Stimulated activated CD8-positive, alpha-beta memory T cell treated with anti-CD3 and anti-CD28 coated beads, Interleukin-12 subunit alpha, Interleukin-12 subunit beta, amount 100 ng/mL, for 4 hours (primary cell): ENCODE measurements at places on chromosomes 12 and 14.

- no peak for DNase-seq
Measured at GRCh38 chr12:47111392-47111778, 31.6 kb upstream of the AMIGO2 start.

DNA sequence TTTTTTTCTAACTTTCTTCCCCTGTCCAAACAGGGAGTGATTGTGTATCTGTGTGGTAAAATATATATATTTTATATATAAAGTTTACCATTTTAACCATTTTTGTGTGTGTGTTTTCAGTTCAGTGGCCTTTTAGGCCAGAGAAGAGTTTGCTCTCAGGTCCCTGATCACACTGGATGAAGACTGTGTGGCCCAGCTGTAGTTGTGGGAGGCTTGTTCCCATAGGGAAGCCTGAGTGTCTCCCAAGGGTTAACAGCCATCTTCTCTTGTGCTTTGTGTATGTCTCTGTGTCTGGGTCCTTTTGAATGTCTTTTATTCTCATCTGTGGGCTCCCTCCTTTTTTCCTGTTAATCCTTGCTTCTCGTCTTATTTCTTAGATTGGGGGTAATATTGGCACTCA lies 23.4 kb downstream of the CGRRF1 start:
- no peak for DNase-seq

DNA sequence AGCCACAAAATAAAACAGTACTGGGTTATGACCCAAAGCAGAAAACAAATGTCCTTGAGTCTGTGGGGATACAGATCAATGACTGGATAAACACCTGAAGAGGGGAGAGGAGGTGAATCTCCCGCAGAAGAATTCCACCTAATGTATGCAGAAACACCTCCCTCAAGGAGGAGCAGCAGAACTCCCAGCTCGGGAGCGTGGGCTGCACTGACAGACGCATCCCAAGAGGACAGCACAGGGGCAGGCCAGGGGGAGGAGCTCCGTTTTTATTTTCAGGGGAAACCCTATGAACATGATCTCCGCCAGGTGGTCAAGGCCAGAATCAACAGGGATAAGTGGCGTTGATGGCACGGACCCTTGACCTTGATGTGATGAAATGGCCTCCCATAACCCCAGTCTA lies 41.8 kb upstream of the PPP2R5C start:
- DNase-seq: no peak

- no peak for DNase-seq
Measured at GRCh38 chr12:103442182-103442555, 53.6 kb downstream of the C12orf42 start.

GRCh38 chr14:79284621-79285020 lies 926.7 kb downstream of the DIO2 start:
- no peak for DNase-seq

DNA sequence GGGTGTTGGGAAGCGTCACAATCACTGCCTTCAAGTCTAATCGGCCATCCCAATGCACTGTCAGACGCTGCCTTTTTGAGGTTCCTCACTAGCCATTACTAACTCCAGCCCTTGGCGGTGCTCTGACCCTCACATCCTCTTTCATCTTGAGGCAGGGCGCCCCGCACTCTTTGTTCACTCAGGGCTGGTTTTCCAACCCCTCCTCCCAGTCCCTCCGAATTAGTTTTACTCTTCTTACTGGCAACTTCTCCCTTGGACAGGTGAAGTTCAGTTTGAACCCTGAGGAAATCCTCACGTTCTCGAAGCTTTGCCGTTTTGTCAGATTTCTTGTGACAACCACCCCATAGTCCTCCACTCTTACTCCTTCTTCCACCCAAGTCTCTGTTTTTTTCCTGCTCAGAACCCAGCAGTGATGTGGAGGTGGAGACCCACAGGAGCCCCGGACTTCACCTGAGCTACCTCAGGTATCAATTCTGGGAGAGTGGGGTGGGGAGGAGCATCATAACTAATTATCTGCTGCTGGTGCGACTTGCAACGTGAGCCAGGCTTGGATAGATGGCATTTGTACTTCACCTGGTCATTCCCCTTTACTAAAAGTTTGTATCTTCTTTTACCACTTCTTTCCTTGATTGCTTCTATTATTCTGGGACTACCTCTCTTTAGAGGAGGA lies 757 bp downstream of the ZC3H10 start:
- DNase-seq: no peak

GRCh38 chr14:88045705-88046104 lies 40.8 kb downstream of the GPR65 start:
- DNase-seq: no peak

GRCh38 chr12:103840462-103840875 lies 565 bp downstream of the NT5DC3 start:
- DNase-seq: no peak

- DNase-seq: no peak
Measured at GRCh38 chr14:35258420-35258819, 33.8 kb upstream of the PSMA6 start.

DNA sequence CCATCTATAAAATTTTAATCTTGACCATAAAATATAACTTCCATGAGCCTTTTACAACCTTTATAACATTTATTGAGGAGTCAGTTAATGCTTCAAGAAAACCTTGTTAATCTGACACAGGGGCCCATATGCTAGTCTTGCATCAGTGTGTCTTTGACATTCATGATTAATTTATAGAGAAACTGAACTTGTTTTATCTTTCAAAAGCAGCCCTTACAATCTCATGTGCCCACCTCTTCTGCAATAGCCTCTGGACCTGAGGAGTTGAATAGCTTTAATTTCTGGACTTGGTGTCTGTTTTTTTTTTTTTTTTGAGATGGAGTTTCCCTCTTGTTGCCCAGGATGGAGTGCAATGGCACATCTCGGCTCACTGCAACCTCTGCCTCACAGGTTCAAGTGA lies 8.6 kb upstream of the LPCAT3 start:
- no peak for DNase-seq

DNA sequence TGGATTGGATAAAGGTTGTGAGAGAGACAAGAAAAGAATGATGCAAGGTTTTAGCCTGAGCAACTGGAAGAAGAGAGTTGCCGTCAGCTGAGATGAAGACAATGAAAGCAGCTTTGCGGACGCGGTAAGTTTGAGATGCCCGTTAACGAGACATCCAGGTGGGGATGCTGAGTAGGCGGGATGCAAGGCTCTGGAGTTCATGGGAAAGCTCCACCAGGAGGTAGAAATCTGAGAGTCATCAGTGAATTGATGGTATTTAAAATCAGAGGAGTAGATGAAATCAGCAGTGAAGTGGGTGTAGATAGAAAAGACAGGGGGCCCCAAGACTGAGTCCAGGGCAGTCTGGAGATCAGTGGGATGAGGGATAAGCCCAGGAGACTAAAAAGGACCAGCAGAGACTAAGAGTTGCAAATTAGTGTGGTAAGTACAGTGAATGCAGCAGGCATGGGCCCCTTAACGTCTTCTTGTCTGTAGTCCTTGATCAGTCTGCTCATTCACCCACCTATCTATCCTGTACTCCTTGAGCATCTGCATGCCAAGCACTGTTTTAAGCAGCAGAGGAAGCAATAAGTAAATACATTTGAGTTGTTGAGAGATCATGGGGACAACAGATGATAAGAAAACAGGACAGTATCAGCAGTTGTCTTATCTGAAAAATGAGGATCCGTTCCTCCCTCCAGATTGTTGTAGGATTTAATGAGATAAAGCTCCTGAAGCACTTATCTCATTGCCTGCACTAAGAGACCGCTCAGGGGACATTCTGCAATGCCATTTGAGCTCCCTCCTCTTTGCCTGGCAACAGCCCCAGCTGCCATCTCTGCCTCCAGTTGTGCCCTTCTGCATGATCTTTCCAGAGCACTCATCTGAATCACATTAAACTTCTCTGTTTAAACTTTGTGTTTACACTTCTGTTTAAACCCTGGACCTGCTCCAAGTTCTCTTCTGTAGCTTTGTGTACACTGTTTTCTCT lies 91.5 kb downstream of the APAF1 start:
- DNase-seq: no peak

GRCh38 chr14:75561013-75561432 lies 17.4 kb upstream of the FLVCR2 start:
- DNase-seq: no peak

- DNase-seq: no peak
Measured at GRCh38 chr12:75750716-75751306, 239.4 kb upstream of the KRR1 start.

DNA sequence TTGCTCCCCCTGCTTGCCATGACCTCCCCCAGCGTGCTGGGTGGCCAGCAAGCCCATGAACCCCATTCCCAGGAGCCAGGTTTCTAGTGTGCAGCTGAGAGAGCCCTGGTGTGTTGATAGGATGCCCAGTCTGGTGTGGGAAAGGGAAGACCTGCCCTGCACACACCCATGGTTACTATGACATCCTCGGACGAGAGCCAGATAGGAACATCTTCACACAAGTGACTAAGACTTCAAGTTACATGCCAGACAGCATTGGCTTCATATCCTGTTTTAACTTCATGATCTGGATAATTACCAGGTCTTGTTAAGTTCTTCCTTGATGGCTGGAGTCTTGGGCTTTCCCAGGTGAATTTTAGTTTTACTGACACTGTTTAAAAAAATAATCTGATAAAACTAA lies 196.6 kb upstream of the EGLN3 start:
- DNase-seq: no peak

DNA sequence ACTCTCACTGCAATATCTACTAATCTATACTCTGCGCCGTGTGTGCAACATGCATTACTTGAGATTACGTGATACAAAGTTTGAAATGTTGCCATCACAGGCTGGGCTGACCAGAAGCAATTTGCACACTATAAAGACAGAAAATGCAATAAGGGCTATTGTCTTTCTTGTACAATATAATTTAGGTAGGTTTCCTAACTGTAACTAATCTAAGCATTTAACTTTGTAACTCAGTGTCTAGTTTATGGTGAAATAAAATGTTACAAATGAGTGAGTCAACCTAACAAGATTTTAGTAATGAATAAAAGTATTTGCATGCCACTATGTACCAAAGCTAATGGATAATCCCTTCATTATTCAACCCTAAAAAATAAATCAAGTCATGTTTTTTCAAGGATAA lies 57.8 kb downstream of the LRP6 start:
- no peak for DNase-seq

GRCh38 chr14:79568594-79568993 lies 642.7 kb downstream of the DIO2 start:
- DNase-seq: no peak

- DNase-seq: no peak
Measured at GRCh38 chr14:61332658-61333029, 11.3 kb downstream of the PRKCH start.

DNA sequence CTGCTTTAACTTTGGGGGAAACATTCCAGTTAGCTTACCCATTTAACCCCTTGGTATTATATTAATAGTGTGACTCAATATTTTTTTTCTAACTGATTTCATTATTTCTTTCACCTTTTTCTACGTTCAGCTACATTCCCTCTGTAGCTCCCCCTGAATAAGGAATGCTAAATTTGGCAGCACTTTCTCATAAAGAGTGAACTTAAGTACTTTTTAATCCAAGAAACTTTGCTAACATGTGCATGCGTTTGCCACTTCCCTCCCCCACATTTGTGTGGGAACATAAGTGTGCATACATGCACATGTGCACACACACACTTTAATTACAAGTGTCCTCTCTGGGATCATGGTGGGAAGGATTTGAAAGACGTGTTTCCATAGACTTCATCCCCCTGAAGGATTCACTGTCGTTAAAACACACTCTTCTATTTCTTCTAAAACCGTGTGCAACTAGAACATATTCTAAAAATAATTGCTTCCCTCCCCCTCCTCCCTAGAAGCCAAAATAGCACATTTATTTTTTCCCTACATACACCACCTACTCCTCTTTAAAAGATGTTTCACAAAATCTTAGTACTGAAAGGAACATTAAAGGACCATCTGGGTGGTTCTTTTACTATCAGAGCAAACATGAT lies 142.6 kb downstream of the PPM1H start:
- DNase-seq: no peak

- DNase-seq: no peak
Measured at GRCh38 chr12:33115716-33116115, 219.1 kb upstream of the PKP2 start.
